ENCODE measurements at places on chromosomes 2 and 18.

- no peak for DNase-seq
These were observed 40.6 kb upstream of the MAP2 start for GRCh38 chr2:209383212-209383611.

DNA sequence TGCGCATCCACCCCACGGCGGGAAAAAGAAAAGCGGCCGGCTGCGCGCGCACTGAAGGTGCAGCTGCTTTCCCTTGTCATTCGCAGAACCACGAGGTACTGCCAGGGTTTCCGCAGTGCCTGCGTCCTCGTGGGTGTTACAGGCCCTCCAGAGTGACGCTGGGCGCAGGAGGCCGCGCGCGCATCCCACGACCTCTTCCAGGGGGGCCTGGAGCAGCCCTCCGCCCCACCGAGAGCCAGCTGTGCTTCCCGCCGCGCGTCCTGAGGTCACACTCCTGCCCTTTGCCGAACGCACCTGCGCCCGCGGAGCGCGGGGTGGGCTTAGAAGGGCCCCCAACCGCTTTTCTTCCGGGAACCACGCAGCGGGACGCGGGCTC lies 378 bp upstream of the IAH1 start:
- peak; percentile 27 for DNase-seq

GRCh38 chr2:27860111-27860510 lies 30.1 kb downstream of the RBKS start:
- no peak for DNase-seq

GRCh38 chr2:138209009-138209408 lies 244.7 kb downstream of the HNMT start:
- no peak for DNase-seq

DNA sequence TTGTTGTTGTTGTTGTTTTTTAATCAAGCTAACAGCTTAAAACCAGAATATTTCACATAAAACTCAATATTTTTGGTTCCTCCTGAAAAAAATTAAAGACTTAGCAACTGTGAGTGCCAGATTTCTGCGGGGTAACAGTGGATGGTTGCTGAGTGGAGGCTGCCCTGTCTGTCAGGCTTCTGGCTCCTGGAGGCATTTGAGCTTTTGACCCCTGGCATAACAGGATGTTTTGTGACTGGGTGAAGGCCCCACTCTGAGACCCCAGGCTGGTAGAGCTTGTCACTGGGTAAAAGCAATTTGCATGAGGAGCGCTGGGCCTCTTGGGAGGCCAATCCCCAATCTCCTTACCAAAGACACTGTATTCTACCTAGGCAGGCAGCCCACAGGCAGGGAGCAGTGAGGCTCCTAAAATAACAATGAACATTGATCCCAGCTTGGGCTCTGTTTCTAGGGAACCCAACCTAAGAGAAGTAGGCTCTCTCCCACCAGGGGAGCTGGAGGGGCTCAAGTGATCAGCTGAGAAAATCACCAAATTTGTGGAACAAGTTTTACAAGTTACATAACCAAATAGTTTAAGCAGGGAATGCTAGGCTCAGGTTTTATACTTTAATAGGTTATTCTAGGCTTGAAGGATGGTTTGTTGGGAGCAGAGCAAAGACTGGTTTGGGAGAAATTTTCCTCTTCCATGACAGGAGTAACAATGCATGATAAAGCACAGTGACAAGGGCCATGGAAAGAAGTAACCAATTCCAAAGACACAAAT lies 5.9 kb upstream of the SPRED2 start:
- no peak for DNase-seq

DNA sequence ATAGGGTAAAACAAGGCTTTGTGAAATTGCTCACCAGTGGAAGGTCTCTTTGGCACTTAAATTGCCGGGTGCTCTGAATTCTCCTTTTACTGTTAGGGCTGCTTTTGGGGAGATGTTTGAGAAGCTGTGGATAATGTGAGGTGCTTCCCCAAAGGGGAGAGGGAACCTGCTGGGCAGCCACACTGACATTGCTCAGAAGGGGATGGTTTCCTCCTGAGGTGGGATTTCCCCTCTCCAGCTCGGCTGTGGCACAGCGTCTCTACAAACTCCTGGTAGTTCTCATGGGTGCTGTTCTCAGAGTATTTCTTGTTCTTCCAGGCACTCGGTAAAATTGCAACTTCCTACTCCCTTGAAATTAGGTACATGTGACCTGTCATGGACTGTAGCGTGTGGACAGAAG lies 124.2 kb downstream of the LPIN1 start:
- no peak for DNase-seq

DNA sequence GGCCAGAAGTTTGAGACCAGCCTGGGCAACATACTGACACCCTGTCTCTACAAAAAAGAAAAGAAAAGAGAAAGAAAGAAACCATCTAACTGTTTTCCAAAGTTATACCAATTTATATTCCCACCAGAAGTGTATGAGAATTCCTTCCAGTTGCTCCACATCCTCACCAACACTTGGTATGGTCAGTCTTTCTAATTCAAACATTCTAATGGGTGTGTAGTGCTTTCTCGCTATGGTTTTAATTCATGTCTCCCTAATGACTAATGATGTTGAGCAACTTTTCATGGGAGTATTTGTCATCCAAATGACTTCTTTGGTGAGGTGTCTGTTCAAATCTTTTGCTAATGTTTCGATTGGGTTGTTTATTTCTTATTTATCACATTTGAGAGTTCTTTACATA lies 10.5 kb upstream of the B3GNT7 start:
- DNase-seq: no peak

- no peak for DNase-seq
These were observed 539.0 kb downstream of the ARHGAP15 start for GRCh38 chr2:143668234-143668633.

DNA sequence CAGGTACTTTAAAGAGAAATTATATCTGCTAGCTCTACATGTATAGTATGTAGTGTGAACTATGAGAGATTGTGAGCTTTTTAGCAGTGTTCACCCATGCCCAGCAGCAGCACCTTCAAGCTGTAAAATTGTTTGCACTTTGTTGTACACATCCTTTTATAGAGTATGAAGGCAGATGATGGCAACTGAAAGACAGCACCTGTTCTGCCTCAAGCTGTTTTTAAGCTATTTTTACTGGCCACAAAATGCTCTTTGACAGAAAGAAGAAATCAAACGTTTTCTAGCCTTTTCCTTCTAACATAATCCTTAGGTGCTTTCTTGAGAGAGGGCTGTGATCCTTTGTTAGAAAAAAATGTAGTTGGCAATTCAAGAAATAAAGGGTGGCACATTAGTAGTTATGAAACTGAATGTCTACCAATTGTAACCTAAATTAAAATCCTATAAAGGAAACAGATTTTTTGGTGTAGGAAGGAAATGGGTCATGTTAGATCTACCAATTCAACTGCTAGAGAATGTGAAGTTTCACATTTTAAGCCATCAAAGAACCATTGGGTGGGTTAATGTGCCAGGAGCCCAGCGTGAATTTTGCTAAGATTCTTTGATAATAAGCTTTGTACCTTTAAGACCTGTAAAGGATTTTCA lies 59.5 kb downstream of the R3HDM1 start:
- DNase-seq: no peak

DNA sequence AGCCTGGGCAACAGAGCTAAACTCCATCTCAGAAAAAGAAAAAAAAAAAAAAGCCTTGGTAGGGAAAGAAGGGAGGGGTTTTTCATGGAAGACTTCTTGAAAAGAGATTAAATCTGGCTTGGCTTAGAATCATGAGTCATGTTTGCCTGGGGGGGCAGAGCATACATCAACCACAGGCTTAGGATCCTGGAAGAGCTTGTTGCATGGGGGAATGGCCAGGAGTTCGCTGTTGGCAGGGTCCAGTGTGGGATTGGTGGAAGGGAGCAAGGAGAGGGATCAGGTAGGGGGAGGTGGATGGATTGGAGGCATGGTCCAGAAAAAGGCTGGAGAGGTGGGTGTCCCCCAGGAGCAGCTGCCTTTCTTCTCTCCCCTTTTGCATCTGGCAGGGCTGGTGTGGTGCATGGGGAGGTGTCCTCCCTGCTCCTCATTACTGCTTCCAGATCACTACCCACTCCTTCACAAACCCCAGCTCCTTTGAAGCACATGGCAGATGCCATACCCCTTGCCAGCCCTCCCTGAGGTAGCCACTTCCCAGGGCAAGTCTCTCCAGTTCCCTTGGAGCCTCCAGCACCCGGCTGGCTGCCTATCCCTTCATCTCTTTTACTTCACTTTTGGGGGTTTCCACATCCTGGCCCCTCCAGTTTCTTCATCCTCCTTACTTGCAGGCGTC lies 2.5 kb downstream of the ARMC9 start:
- no peak for DNase-seq

- no peak for DNase-seq
These were observed 90.4 kb downstream of the MARCHF4 start for GRCh38 chr2:216281876-216282275.

GRCh38 chr18:53142005-53142404 lies 802.0 kb downstream of the DCC start:
- DNase-seq: no peak

DNA sequence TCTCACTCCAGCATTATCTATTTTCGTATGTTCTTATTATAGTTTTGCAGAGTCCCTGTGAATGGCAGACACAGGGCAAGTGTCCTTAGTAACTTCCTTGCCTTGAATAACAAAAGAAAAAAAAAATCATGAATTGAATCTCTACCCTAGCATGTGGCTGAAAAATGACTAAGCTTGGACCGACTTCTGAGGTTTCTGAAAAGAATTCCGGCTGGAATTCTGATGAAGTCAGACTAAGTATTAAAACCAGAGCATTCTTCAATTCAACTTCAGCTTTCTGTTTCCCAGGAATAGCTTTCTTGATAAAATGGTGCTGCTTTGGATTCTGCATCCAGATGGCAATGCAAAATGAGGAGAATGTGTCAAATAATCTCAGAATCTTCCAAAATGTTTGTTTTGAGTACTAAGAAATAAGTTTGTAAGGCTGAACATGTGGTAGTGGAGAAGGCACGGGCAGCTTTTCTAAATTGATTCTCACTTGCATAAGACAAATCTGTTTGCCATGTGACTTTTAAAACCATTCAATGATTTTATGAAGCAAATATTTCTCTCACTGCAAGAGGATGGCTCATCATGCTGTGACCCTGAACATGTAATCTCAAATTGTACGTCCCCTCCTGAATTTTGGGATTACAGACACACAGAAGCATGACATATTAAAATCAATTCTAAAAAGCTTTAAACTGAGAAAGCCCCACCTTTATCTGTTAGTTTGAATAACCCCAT lies 1462.8 kb upstream of the LRRTM1 start:
- no peak for DNase-seq

GRCh38 chr2:88875736-88876135 lies 184.3 kb downstream of the RPIA start:
- no peak for DNase-seq

- DNase-seq: no peak
These were observed 60.9 kb upstream of the SIX2 start for GRCh38 chr2:45070113-45070652.

GRCh38 chr2:209613649-209614305 lies 157.9 kb upstream of the UNC80 start:
- no peak for DNase-seq

DNA sequence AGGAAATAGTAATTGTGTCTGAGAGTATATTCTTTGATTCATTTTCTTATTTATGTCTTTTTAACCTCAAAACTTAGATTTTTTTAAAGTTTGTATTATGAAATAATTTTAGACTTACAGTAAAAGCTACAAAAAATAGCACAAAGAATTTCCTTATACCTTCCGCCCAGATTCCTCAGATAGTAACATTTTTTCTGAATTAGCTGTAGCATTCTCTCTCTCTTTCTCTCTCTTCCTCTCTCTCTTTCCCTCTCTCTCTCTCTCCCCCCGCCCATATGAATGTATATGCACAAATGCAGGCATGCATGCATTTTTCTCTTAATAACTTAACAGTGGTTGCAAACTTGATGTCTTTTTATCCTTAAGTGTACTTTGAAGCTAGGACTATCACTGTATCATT lies 361.1 kb upstream of the NRP2 start:
- no peak for DNase-seq
